NCI-H1930 (cell line): ENCODE measurements at places on chromosomes 4 and X.

GRCh38 chr4:38800961-38801450, 3.6 kb downstream of the TLR1 start:
- no peak for DNase-seq

- no peak for DNase-seq
These were observed 21.9 kb upstream of the P2RY8 start for GRCh38 chrX:1558761-1559468.

GRCh38 chr4:140281828-140282552, 91.5 kb upstream of the SCOC start:
- DNase-seq, result no peak

DNA sequence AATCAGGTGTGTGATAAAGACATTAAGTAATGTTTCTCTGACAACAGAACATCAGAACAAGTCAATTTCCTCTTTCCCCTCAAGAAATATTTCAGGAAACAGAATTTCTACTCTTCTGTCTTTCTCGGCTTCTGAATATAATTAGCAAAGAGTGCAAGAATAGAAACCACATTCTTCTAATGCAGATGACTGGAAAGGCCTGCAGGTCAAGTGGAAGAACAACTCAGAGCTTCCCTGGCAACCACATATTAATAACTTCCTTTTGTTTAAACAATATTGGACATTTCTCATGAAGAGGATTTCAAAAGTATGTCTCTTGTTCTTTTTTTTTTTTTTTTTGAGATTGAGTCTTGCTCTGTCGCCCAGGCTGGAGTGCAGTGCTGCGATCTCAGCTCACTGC, 225.5 kb downstream of the PARM1 start:
- no peak for DNase-seq

DNA sequence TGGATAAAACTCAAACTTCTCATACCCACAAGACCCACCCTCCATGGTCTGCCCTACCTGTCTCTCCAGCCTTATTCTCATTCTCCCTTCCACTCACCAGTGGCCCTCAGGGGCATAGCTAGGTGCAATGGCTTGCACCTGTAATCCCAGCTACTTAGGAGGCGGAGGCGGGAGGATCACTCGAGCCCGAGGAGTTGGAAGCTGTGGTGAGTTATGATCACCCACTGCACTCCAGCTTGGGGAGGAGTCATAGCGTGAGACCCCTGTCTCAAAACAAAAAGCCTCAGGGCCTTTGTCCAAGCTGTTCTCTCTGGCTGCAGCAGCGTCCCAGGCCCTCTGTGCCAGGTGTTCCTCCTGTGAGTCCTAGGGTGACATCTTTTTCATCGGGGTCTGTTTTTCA, 16.5 kb downstream of the TKTL1 start:
- DNase-seq, result no peak

- DNase-seq, result peak; percentile 4
These were observed 19.0 kb downstream of the TMEM47 start for GRCh38 chrX:34638116-34638515.

- DNase-seq, result no peak
These were observed 211.3 kb upstream of the RPS6KA3 start for GRCh38 chrX:20477836-20478524.

DNA sequence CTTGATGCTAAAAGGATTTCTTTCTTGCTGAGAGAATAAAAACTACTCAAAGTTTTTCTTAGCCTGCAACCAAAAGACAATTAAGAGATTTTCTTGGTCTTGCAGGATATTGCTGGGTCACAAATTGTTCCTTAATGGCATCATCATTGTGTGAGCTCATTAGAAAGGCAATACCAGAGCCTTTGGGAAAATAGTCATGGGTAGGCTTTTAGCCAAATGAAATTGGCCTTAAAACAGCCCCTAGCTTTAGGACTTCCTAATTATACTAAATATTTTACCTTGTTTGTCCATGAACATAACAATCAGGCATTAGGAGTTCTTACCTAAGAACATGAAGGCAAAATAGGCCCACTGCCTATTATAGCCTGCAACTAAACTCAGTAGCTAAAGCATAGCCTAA, 10.4 kb upstream of the FAM13A start:
- DNase-seq, result peak; percentile 8

DNA sequence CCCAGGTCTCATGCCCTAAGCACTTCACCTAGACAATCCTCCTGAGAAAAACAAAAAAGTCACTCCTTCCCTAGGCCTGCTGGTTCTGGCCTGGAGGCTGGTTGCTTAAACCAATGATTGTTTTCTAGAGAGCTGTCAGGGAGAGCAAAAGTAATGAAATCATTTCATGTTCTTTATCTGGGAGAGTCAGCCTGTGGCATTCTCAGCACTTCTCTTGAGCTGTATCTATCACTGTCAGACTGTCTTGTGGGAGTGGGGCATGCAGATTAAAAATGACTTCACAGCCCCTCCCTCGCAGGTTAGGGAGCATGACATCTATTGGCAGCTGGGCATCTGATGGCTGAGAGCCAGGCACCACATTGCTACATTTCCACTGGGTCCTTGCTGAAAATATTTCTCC, 20.4 kb upstream of the TMEM154 start:
- no peak for DNase-seq

DNA sequence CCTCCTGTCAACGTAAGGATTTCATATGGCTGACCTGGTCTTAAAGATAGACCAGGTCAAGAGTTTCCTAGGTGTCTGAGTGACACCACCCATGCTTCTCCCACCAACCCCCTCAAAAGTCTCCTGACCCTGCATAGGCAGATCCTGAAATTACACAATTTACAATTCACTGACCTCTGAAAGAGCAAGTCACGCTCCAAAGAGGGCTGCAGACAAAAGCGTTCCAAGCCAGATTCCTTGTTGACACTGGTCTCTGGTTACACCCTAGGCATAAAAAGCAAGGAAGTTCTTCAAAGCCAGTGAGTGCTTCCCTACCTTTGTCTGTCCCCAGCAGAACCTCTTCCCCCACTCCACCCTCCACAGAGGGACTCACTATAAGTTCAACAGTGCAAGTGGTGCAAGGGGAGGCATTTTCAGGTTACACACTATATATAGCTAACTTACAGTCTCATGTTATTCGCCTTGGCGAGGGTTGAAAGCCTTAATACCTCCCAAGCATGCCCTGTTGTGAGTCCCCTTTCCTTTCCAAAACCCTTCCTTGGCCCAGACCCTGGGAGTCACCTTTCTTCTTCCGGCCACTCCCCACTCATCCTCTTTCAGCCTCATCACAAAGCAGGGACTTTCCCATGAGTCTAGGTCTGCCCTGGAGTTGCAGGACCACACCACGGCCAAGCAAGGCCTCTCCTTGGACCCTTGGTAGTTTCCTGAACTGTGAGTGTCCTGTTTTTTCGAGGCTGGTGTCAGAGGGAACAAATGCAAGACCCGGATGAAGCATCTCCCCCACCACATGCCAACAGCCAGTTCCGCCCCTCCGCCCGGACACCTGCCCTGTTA, 58.0 kb upstream of the KLF3 start:
- no peak for DNase-seq

- no peak for DNase-seq
These were observed 4.7 kb downstream of the HAND2 start for GRCh38 chr4:173525118-173526011.
